ENCODE measurements at places on chromosomes 2 and 18.

DNA sequence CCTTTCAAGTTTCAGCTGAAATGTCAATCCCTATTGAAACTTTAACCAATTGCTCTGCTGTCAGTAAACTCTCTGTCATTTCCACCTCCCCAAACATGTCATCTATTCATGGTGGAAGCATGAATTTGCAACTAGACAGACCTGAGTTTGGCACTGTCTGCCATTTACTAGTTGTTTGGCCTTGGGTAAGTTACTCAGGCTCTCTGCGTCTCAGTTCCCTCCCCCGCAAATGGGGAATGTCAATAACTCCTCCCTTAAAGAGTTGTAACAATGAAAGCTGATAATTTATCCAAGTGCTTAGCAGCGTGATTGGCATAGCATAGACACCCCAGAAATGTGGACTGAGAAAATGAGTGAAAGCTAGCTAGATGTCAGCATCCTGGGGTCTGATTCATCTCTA lies 73.3 kb upstream of the THOC1 start:
- no peak for DNase-seq

DNA sequence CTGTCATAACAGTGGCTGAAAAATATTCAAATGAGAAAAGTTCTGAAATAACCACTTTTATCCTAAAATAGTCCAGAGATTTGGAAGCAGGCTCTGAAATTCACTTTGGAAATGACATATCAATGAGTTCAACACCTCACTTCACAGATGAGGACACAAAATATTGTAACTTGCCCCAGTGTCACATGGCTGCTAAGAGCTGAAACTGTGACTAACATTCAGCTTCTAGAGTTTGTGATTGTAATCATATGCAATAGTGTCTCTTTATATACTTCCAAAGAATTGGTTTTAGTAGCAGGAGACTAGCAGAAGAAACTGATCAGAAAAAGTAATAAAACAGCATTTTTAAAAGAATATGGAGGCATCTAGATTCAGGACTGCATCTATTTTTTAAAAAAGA lies 52.1 kb downstream of the SFT2D3 start:
- DNase-seq: no peak

- DNase-seq: no peak
Measured at GRCh38 chr2:127776122-127776780, 34.7 kb downstream of the WDR33 start.

- DNase-seq: no peak
Measured at GRCh38 chr2:52844701-52845423, 922.7 kb upstream of the CHAC2 start.

DNA sequence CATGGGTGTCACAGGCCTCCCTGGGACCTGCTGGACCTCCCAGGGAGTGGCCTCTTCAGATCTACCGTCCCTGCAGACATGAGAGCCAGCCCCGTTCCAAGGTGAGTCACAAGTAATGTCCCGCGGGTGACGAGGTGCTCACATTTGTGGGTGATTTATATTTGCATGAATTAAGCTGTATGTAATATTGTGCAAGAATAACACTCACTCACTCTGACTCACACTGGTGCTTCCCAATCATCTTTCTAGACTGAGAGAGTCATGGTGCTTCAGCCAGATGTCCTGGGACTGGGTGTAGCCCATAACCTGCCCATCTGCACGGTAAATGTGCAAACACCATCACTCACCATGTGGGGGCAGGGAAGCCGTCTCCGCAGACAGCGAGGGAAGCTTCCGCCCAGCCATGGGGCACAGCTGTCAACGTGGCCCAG lies 347.5 kb upstream of the SALL3 start:
- no peak for DNase-seq

GRCh38 chr18:48228301-48228715 lies 180.9 kb downstream of the ZBTB7C start:
- DNase-seq: no peak

DNA sequence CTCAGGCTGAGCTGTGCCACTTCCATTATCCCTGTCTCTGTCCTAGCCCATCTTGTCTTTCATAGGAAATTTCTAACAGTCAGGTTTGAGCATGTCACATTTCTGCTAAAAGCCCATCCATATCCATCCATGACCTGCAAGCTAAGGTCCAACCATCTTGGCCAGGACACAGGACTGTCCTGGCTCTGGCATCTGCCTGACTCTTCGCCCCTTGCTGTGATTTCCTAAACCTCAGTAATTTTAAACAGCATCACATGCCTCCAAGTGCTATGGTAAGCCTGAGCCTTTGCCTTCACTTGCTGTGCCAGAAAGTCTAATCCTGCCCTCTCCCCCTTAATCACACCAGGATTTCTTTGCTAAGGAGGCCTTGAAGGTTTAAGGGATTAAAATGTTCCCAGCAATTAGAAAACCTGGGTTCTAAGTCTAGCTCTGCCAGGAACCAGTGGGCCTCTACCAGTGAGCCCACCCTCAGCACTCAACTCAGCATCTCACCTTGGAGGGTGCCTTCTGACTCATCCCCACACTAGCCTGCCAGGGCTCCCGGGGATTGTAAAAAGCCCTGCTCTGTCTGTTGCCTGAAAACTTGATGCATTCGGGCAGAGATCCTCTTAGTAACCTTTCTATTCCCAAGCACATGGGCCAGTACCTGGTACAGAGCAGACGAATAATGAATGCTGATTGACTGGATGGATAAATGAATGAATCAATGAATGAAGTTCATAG lies 411.0 kb downstream of the LRATD1 start:
- no peak for DNase-seq

- DNase-seq: no peak
Measured at GRCh38 chr2:108923019-108923700, 65.9 kb downstream of the EDAR start.

- no peak for DNase-seq
Measured at GRCh38 chr2:30664761-30665358, 142.4 kb downstream of the CAPN13 start.

GRCh38 chr2:48199070-48199469 lies 292.8 kb upstream of the FBXO11 start:
- DNase-seq: no peak

- DNase-seq: no peak
Measured at GRCh38 chr2:158325031-158325781, 131.3 kb downstream of the CCDC148 start.

DNA sequence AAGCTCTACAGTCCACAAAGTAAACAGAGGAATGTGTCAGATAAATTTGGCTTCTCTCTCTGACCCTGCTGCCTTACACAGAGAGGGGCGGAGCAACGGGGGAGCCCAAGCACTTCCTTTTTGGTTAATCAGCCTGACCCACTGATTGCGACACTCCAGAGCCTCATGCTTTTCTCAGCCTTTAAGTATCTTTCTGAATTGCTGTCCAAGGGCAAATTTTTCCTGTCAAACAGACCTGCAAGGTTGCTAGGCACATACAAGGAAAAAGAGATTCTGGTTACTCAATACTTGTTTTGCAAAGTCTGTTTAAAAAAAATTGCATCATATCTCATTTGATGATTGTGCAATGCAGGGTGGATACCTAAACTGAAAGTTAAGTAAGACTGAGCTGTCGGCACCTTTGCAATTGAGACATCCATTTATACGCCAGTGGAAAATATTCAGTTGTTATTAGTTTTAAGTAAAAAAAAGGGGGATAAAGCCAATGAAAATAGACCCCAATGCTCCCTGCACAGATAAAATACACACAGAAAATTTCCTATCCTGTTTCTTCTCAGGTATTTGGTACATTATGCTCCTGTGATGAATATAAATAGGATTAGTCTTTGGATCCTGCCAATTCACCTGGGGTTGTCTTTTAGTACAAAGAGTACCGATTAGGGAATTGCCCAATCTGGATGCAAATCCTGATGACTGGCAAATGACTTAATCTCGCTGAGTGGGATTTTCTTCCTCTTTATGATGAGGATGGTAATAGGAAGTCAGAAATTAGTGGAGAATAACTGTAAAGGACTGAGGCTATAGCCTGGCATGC lies 260.2 kb upstream of the TRIB2 start:
- DNase-seq: peak; percentile 64

DNA sequence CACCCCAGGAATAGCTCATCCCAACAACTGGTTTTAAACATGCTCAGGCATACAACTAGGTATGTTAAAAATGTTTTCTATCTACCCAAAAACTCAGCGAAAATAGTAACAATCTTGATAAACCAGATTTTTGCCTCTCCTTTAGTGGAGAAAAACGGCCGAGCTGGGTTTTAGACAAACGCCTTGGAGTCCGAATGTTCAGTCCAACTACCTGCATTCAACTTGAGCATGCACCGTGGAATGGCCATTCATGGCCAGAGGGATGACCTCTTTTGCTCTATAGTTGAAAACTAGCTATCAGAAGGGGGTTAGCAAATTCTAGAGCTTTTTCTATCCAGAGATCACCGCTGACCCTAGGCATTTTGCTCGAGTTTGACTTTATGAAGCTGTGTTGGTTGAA lies 30.8 kb downstream of the PDIA6 start:
- DNase-seq: no peak

- no peak for DNase-seq
Measured at GRCh38 chr2:224222291-224222690, 179.6 kb downstream of the FAM124B start.

DNA sequence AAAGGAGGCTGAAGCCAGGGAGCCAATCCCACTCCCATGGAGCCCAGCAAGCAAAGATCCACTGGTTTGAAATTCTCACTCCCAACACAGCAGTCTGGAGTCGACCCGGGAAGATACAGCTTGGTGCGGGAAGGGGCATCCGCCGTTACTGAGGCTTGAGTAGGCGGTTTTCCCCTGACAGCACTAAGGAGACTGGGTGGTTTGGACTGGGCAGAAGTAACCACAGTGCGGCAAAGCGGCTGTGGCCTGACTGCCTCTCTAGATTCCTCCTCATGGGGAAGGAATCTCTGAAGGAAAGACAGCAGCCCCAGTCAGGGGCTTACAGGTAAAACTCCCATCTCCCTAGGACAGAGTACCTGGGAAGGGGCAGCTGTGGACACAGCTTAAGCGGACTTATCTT lies 261.6 kb upstream of the KYNU start:
- DNase-seq: no peak

- DNase-seq: no peak
Measured at GRCh38 chr2:10831400-10831985, 18.9 kb upstream of the PDIA6 start.

- no peak for DNase-seq
Measured at GRCh38 chr2:223090039-223090438, 38.0 kb downstream of the KCNE4 start.

GRCh38 chr2:5777131-5777535 lies 84.9 kb downstream of the SOX11 start:
- DNase-seq: no peak

- DNase-seq: no peak
Measured at GRCh38 chr2:142100139-142100873, 30.5 kb downstream of the LRP1B start.

GRCh38 chr18:77110400-77110799 lies 22.2 kb downstream of the MBP start:
- no peak for DNase-seq

DNA sequence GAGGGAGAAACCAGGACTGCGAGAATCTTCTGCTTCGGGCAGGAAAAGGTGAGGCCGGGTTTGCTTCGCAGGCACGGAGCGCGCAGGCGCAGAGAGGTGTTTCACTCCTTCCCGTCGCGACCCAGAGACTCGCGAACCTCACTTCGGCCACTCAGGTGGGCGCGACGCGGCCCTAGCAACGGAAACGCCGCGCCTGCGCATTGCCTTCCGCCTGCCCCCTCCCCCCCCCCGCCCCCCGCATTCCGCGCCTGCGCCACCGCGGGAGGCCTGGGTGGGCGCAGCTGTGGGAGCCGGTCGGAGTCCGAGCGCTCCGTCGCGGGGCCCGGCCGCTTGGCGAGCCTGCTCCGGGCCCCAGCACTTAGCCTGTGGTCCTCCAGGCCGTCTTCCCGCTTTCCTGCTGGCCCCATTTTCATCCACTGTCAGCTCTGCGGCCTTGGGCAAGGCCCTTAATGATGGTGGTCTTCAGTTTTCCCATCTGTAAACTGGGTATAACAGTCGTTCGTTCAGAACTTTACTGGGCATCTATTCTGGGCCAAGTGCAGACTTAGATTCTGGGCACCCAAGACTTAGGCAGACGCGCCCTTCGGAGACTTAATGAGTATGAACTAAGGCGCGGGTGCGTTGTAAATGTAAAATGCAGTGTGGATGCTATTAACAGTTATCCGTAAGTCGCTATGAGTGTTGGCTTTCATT lies 62.1 kb upstream of the ACKR3 start:
- DNase-seq: peak; percentile 64

- peak; percentile 41 for DNase-seq
Measured at GRCh38 chr2:112839407-112840067, 3.0 kb upstream of the IL1B start.

Data from CD4-positive, alpha-beta T cell treated with Interleukin-21 for 1 hour (primary cell).